Activated B cell treated with CpG ODN at 0.5 μM for 24 hours (primary cell): ENCODE measurements at places on chromosomes 3 and 15. TPM values are rescaled to one million over a fixed set of nuclear protein-coding genes. Genes with fewer than 3 reads are reported as not detected.

DNA sequence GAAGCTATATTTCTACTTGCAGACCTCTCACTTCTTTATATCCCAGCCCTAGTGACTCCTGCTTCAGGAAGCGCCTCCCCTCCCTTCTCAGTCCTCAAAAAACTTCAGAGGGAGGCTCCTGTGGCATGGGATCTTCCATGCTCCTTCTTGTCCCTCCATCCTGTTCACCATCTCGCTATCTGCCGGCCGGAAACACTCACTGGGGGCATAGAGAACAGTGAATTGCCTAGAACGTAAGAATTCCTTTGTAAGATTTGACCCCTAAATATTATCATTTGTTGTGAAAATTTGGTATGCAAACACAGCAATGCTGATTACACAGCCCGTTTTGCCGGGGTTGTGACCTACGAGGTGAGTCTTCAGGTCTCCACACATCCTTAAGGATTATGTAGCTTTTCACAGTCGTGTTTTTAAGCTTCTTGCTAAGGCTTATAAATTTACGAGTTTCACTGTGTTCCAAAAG is 218.7 kb upstream of the ATP10A start:
- no peak for DNase-seq

- no peak for DNase-seq
Measured at GRCh38 chr3:157531771-157532170, 28.6 kb upstream of the VEPH1 start.

- no peak for DNase-seq
Measured at GRCh38 chr3:69189487-69189886, 67.1 kb upstream of the LMOD3 start.

DNA sequence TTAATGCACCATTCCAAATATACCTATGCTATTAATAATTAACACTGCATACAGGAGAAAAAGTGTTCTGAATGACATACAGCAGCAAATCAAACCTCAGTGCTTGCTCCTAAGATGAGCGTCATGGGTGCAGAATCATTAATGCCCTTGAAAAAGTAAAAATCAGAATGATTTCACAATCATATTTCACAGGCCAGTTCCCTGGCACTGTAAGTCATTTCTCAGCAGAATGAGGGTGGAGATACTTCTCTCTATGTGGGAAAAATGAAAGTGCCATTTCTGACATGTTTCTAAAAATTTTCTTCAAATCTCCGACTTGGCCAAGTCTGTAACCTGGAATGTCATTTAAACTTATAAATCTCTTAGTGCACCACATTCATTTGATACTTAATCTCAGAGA is 549.8 kb upstream of the AGTR1 start:
- DNase-seq = no peak

- DNase-seq = no peak
Measured at GRCh38 chr3:70506775-70507174, 194.3 kb upstream of the MDFIC2 start.

DNA sequence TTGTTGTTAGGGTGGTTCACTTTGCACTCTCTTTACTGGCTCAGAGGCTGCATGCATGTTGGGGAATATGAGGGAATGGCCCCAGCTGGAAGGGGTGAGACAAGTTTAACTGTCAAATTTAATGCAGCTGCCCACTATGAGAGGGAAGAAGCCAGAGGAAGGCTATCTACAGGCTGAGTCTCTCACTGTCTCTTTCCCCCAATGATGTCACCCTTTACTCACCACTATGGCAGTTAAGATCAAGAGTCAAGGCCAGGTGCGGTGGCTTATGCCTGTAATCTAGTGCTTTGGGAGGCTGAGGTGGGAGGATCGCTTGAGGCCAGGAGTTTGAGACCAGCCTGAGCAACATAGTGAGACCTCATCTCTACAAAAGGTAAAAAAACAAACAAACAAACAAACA is 12.2 kb upstream of the RBMS3 start:
- DNase-seq = no peak

- no peak for DNase-seq
Measured at GRCh38 chr3:17831366-17831765, 88.9 kb upstream of the TBC1D5 start.

- no peak for DNase-seq
Measured at GRCh38 chr3:142650001-142650693, 54.0 kb downstream of the PLS1 start.

GRCh38 chr3:49028673-49029562 is at the start of gene IMPDH2:
Gene IMPDH2 (minus strand): TSS chr3:49029398. CDS start chr3:49029350, 48 bp downstream.
- DNase-seq = peak; percentile 91

GRCh38 chr3:100973594-100973993 is 19.6 kb downstream of the ABI3BP start:
- no peak for DNase-seq

DNA sequence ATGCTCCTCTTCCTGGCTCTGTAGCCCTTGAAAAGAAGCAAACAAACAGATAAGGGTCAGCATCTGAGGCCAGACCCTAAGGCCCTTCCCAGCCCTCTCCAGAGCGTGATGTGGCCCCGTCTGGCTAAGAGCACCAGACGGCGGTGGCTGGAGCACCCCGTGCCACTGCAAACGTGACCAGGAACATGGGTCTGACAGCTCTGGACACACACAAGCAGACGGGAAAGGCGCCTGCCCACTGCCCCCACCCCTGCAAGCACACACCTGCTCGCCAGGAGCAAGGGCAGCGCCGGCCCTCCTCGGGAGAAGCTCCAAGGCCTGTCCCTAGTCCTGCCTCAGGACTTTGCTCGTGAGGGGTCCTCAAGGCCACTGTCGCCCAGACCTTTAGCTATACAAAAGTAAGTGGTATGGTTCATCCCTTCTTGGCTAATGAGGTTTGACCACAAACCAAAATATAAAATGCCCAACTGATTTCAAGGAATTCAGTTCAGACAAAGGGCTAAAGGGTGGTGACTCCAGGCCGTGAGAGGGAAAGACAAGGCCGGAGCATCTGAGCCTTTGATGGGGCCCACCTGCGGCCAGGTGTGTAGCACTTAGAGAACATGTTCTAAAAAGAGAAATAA is 90.4 kb downstream of the XXYLT1 start:
- no peak for DNase-seq

GRCh38 chr3:158663832-158664231 is 8.6 kb downstream of the LXN start:
- DNase-seq = no peak

IDH3A gene
- 111 and 124 TPM in 2 replicates for total RNA-seq

DUOX1 gene
- 0.11 and 0.39 TPM in 2 replicates for total RNA-seq

NUP210 gene
- total RNA-seq = 82.5 and 91.9 TPM in 2 replicates

HESX1 gene
- 0.24 TPM in 1 of 2 replicates, not detected in the other for total RNA-seq

FSD2 gene
- total RNA-seq = not detected in 2 replicates
